ENCODE measurements at places on chromosomes 2 and 18. TPM values are rescaled to one million over a fixed set of nuclear protein-coding genes. Genes with fewer than 3 reads are reported as not detected.
A peak's percentile ranks its signal among the peaks of the same experiment; 100 is the strongest.

REG1B gene
- not detected for total RNA-seq

NUP35 gene
- 5.5 TPM for total RNA-seq

RAB17 gene
- total RNA-seq = 2.4 TPM

CDH7 gene
- not detected for total RNA-seq

ALPP gene
- not detected for total RNA-seq

- no peak for DNase-seq
Observed at GRCh38 chr2:106581328-106581727, 94.2 kb downstream of the CD8B2 start.

DNA sequence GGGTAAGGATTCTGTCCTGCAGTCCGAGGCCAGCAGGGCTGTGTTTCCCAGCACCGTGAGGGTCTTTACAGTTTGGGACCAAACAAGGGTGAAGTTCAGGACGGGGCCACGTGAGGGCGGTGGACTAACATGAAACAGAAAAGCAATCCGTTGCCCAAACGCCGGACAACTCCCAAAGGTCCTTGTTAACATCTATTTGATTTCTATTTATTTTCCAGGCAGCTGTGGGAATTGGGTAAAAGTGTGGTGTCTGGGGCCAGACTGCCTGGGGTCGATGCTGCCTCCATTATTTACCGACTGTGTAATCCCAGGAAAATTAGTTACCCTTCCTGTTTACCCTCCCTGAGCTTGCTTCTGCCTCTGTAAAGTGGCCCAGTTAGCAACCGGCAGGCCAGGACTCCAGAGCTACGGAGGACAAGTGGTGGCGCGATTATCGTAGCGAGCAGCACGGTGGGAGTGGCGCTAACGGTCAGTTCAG, 66.3 kb upstream of the TCF7L1 start:
- peak; percentile 62 for DNase-seq

- DNase-seq = no peak
Observed at GRCh38 chr2:218081063-218081462, 12.0 kb downstream of the RUFY4 start.

DNA sequence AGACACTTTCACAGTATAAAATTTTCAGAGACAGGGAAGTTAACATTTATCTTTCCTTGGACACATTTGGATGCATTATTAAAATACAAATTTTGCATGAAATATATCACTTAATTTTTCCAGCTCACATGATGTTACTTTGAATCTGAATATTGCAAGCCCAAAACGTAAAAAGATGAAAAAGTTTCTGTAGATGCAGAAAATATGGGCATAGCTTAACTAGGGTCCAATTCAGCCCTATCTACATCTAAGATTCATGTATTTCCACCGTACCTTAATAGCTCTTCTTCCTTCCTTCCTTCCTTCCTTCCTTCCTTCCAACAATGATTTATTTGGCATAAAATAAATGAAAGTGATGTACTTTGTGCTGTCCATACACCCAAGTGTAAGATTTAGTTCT, 1084.6 kb upstream of the TMEFF2 start:
- no peak for DNase-seq
